Hematopoietic multipotent progenitor cell treated with erythropoietin and hydrocortisone succinate and interleukin-3 and kit ligand, for 6 days (in vitro differentiated cells): ENCODE measurements at places on chromosomes 7 and 10.

GRCh38 chr7:84838857-84839256, 348.0 kb downstream of the SEMA3D start:
- no peak for DNase-seq

DNA sequence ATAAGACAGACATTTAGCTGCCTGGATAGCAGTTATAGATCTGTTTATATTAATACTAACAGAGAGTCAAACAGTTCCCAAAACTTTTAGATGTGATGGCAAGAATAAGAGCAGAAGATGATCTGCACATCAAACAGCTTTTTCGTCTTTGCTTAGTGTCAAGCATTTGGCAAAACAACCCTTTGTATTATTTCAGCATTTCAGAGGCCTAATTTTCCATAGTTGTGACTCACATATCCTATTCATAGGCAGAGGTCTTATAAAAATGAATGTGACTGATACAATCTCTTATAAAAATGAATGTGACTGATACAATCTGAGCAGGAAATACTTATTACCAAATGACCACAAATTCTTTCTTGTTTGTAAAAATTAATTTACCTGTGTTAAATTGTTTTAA, 71.2 kb downstream of the LRRTM3 start:
- no peak for DNase-seq

GRCh38 chr7:31864646-31865045, 177.6 kb downstream of the PPP1R17 start:
- DNase-seq, result no peak

DNA sequence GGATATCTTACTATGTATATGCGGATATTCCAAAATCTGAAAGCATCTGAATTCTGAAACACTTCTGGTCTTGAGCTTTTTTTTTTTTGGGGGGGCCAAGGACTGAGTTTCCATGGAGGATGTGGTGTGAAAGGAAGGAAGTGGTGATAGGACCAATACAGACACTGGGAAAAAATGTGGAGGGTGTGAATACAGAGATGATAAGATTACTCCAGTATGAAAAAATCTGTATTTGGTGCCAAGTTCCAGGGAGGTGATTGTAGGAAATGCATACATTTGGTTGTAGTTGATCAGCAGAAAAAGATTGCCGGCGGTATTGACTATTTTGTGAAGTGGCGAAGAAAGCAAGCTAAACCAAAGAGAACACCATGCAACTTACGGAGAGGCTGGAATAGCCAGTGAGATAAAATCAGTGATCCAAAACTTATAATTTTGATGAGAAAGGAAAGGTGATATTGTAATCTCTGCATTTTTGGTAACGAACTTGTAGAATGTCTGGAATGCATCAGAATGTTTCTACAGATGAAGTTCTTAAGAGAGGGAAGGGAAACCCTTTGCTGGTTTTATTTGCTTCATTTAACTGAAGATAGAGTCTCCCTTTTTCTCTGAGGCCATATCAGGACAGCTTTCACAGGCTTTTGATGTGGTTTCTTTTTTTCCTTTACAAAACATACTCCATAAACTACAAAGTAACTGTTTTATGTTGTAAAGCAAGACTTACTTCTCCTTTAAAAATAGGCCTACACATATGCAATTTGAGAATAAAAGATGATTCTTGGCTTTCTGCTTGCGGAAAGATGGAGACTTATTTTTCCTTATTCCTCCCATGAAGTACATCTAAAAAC, 6.0 kb downstream of the WDR37 start:
- no peak for DNase-seq

DNA sequence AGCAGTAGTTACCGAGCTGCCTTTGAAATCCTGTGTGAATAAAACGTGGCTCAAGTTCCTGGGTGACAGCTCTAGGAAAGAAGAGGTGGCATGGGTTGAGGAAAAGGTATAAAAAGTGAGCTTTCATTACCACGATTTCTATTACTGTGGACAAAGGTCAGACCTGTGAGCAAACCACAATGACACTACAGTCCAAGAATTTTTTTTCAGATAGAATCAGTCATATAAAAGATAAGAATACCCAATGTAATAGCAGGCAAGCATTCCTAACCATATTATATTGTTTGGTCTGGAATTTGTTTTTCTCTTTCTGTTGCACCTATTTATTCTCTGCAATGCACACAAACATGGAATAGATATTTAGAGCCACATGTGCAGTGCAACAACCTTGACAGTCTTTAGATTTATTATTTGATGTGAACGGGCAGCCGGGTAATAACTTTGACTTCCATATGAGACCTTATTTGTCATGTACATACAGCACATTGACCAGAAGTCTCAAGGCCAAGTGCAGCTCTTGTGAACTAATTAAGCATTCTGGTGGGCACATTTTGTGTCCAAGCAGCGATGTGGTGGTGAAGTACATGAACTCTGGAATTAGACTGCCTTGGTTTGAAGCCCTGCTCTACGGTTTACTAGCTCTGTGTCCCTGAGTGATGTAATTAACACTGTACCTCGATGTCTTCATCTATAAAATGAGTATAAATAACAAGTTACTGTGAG, 156.8 kb downstream of the NRCAM start:
- no peak for DNase-seq

GRCh38 chr10:22372917-22373316, 27.6 kb downstream of the SPAG6 start:
- no peak for DNase-seq

DNA sequence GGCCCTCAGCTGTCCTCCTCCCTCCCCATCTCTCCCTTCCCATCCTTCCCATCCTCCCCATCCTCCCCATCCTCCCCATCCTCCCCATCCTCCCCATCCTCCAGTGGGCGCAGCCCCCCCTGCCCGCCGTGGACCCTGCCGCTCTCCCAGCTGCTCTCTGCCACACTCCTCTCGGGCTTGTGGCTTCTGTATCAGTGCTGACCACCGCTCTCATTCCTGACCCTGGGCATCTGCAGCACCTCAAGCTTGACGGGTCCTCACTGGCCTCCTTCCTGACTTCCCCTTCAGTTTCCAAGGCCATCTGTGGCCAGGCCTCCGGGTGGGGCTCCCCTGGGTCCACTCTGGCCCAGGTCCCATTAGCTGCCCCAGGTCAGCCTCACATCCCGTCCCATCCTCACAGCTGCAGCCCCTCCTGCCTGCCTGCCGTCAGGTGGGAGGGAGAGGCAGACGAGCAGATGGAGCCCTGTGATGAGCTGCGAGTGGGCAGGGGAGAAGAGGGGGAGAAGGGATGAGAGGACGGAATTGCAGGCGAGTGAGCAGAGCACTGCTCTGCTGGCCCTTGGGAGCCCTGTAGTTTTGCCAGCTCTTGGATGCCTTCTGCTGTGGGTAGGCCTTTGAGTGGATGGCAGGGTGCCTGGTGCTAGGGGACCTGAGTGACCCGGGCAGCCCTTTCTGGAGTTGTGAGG, 35.7 kb downstream of the LHPP start:
- DNase-seq, result no peak

GRCh38 chr10:91579329-91579985, 53.4 kb downstream of the PPP1R3C start:
- DNase-seq, result peak; percentile 7

GRCh38 chr10:101273741-101274140, 44.5 kb upstream of the LBX1 start:
- no peak for DNase-seq

GRCh38 chr10:130207205-130207604, 71.0 kb downstream of the GLRX3 start:
- no peak for DNase-seq

DNA sequence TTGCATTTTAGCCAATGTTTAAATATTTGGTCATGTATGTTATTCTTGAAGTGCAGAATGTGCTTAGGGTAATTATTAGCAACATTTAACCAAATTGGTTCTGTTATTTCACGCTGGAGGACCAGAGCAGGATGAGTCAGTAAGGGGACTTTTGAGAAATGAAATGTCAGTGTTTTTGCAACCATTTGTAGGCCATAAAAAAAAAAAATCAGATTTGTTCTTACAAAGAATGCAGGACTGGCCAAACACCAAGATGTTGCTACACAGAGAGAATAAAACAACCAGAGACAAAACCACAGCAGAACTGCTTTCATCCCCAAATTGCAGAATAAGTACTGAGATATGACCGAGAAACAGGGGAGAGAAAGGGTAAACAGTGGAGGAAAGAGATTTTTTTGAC, 62.1 kb downstream of the TPST1 start:
- no peak for DNase-seq

DNA sequence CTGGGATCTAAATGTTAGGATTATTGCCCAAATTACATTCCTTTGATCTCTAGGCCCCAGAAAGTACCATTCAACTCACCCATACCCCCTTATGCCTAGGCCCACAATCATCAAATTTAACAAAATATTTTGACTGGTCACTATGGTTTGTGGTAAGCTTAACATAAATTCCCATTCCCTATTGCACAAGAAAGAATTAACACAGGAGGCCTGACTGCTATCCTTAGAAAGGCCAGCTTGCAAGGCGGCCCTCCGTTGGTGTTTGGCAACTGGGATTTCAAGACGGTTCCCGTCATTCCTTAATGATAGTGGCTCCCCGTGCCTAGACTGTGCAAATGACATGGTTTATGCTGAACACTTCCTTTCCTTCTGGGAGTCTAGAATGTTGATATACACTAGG, 29.6 kb downstream of the ARHGAP21 start:
- DNase-seq, result no peak

DNA sequence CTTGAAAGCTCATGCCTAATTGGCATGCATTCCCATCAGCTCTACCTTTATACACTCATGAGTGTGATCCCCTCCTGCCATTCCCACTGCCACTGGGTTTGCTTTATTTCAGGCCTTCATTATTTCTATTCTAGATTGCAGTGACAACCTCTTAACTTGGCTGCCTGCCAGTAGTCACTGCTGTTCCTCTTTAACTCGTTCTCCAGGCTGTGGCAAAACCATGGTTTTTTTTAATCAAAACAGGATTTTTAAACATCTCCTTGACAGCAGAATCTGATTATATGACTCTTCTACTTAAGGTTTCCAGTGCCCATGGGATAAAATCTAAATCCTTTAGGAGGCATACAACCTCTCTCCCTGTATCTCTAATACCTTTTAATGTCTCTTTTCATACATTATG, 223.7 kb upstream of the PCDH15 start:
- DNase-seq, result peak; percentile 34

DNA sequence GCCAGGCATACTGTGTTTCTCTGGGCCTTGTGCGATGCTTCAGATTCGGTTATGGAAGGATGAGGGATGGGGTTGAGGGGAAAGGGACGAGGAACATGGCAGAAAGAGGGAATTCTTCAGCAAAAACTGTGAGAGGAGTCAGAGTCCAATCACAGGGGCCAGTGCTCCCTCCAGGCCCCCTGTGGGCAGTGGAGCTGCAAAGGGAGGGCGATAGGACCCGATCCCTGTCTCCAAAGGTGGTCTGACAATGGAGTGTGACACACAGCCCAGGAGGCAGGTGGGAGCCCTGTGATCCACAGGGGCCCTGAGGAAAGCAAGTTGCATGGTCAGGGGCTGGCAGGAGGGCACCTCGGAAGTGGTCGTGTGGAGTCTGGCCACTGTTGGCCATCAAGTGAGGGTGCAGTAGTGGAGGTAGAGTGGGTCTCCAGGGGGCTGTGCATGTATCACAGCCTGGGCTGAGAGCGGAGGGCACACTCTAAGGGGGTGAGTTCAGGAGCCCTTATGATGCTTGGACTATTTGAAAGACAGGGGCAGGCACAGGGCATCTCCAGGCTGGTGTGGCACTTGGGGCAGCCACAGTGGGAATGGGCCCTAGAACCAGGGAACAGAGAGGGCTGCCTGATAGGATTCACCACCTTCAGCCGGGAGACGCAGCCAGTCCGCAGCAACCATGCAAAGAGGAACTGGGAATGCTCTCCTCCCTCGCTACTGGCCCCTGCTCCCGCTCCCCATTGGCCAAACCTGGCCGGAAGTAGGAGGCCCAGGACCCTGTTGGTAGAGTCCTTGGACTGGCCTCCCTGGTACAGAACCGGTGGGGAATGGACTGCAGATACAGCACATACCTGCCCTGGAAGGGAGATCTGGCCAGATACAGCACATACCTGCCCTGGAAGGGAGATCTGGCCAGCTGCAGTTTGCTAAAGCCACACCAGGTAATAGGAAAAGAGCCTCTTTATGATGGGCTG, 115.9 kb downstream of the ADCY1 start:
- no peak for DNase-seq

DNA sequence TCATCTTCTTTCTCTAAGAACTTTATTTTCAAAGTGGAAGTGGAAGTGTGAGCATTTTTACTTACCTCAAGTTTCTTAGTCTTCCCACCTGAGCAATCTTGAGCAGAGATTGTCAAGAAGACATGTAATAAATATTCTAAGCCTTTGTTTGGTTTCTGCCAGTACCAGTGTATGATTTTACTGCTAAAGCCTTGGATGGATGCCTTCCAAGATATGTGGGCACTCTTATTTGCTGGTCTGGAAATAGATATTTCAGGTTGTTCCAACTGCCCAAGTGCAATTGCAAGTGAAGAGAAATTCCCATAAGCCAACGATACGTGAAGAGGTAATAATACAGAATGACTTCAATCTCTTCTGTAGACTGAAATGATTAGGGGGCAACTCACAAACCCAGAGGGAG, 18.2 kb upstream of the TARP start:
- no peak for DNase-seq

GRCh38 chr7:114759347-114760062, 162.4 kb upstream of the MDFIC start:
- no peak for DNase-seq
